ENCODE measurements at places on chromosomes 7 and 10.
A peak's percentile ranks its signal among the peaks of the same experiment; 100 is the strongest.

DNA sequence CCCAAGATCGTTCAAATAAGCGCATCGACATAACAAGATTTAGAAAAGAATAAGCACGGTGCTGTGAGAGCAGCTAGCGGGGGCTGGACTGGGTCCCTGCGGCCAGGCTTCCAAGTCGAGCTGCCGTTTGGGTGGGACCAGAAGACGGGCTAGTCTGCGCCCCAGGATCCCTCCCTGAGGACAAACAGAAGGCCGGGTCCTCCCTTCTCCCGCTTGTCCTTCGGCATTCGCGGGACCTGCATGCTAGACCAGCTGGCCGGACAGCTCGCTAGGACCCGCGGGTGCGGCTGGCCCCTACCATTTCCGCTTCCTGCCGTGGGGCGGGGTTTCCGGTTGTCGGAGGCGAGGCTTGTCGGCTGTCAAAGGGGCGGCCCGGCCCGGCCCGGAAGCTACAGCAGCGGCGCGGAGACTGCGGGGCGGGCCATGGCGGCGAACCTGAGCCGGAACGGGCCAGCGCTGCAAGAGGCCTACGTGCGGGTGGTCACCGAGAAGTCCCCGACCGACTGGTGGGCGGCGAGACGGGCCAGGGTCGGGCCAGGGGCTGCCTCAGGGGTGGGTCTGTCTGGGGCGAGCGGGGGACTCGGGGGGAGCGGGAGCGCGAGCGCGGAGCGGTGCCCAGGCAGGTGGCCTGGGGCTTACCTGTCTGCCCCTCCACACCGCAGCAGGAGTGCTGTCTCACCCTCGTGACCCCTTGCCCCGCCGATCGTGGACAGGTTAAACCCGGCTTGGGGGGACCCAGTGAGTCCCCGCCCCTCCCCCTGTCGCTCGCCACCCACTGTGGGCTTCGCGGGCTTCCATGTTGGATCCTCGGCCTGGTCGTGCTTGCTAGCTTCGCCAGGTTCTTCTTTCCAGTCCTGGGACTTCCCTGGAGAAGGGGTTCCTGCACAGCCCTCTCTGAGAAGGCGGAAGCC, at the start of gene DBNL:
TSS of gene DBNL (plus strand) at position 388 of the 911 bp plus-strand sequence. CDS start at position 424, 36 bp downstream.
- H3K4me3 ChIP-seq: peak within 1 kb of the TSS; percentile 75
- peak within 1 kb of the TSS; percentile 64 for H3K27ac ChIP-seq
- DNase-seq: peak; percentile 70
- no peaks in the 10 kb centered on the region for H3K27me3 ChIP-seq

DNA sequence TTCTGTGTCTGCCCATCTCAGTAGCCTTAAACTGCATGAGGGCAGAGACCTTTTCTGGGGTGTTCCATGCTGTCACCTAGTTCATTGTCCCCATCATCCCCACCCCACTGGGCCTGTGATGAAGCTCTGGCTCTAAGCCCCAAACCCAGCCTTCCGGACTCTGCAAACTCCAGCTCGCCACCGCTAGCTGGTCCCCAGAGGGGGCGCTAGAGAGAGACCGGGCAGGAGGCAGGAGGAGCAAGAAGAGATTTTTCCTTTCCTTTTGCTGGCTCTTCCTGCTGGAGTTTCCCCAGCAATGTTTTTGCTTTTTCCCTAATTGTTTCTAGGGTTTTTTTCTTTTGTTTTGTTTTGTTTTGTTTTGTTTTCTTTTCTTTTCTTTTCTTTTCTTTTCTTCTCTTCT, 234.4 kb downstream of the TEX36 start:
- no peak overlapping the region for H3K27ac ChIP-seq
- H3K36me3 ChIP-seq: no peaks in the 10 kb centered on the region
- H3K4me3 ChIP-seq: no peak overlapping the region
- no peak for DNase-seq
- no peaks in the 10 kb centered on the region for H3K4me1 ChIP-seq

GRCh38 chr10:95422233-95422632, 131.4 kb upstream of the PDLIM1 start:
- DNase-seq: no peak
- H3K36me3 ChIP-seq: no peaks in the 10 kb centered on the region
- no peak overlapping the region for H3K27ac ChIP-seq
- H3K4me1 ChIP-seq: no peaks in the 10 kb centered on the region

DNA sequence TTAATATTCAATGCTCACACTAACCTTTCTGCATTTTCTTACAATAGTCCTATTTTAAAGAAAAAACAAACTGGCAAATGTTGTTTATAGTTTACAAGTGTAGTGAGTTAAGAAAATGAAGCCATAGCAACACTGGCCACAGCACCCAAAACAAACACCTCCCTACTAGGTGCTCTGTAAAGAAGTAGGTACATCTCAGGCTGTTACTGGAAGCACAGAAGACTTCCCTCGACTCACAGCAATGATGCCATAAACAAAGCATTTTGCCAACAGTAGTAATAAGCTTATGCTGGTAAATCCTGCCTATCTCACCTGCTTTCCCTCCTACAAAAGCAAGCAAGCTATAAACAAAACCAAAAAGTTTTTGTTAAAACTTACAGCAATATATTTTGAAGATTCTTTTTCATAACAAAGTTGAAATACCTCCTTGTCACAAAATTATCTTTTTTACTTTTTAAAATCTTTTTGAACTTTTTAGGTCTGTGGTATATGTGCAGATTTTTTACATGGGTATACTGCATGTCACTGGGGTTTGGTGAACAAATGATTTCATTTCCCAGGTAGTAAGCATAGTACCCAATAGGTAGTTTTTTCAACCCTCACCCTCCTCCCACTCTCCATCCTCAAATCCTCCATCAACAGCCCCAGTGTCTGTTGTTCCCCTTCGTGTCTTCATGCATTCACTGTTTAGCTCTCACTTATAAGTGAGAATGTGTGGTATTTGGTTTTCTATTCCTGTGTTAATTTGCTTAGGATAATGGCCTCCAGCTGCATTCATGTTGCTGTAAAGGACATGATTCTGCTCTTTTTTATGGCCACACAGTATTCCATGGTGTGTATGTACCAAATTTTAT, 28.4 kb downstream of the COA1 start:
- DNase-seq: peak; percentile 6
- H3K4me1 ChIP-seq: peaks cover 5% of the 10 kb centered on the region
- no peak overlapping the region for H3K4me3 ChIP-seq

DNA sequence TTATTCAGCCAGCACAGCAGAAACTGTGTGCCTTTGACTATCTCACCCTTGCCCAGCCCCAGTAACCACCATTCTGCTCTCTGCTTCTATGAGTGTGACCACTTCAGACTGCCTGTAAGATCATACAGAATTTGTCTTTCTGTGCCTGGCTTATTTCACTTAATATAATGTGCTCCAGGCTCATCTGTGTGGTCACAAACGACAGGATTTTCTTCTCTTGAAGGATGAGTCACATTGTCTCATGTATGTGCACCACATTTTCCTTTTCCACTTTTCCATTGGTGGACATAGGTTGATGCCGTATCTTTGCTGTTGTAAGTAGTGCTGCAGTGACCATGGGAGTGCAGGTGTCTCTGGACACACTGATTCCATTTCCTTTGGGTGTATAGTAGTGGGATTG, 122.5 kb upstream of the LANCL2 start:
- DNase-seq: no peak
- peaks cover 3% of the 10 kb centered on the region for H3K27me3 ChIP-seq
- no peaks in the 10 kb centered on the region for H3K36me3 ChIP-seq
- no peak overlapping the region for H3K27ac ChIP-seq
- peaks cover 28% of the 10 kb centered on the region for H3K4me1 ChIP-seq

- H3K4me3 ChIP-seq: no peak overlapping the region
- no peaks in the 10 kb centered on the region for H3K36me3 ChIP-seq
- no peak for DNase-seq
- no peaks in the 10 kb centered on the region for H3K27me3 ChIP-seq
- H3K27ac ChIP-seq: no peak overlapping the region
- no peaks in the 10 kb centered on the region for H3K4me1 ChIP-seq
Observed at GRCh38 chr7:89772276-89772675, 382.0 kb upstream of the STEAP1 start.
